ENCODE measurements at places on chromosomes 16 and 17.

GRCh38 chr17:40671282-40671681 is 6.3 kb upstream of the KRT222 start:
- no peaks in the 10 kb centered on the region for H3K4me1 ChIP-seq
- DNase-seq: no peak
- H3K4me3 ChIP-seq: no peak overlapping the region
- no peaks in the 10 kb centered on the region for H3K36me3 ChIP-seq

- H3K4me1 ChIP-seq: peaks cover 20% of the 10 kb centered on the region
- H3K27me3 ChIP-seq: no peaks in the 10 kb centered on the region
- H3K4me3 ChIP-seq: no peak overlapping the region
- no peak overlapping the region for H3K27ac ChIP-seq
- no peaks in the 10 kb centered on the region for H3K36me3 ChIP-seq
These were observed 11.8 kb downstream of the C16orf74 start for GRCh38 chr16:85738923-85739715.

DNA sequence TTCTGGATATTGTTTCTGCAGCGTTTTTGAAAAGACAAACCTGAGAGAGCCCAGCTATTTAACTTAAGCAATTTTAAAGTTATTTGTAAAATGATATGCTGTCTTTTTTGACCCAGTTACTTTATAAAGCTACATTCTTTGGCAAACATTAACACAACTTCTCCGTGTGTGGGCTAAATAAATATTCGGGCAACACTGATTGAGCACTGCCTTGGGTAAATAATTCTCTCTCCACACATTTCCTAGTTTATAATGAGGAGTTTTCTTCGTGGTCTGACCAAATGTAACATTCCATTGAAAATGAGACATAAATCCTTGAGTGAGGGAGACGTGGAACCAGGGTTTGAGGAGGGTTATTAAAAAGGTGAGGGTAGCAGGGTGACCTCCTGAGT is 142.8 kb downstream of the WWOX start:
- H3K36me3 ChIP-seq: no peaks in the 10 kb centered on the region
- H3K4me1 ChIP-seq: peaks cover 3% of the 10 kb centered on the region
- no peak overlapping the region for H3K27ac ChIP-seq

GRCh38 chr16:90018652-90019542 is at the start of gene DBNDD1:
Gene DBNDD1 (minus strand): TSS chr16:90019456. CDS start chr16:90019341, 115 bp downstream.
- peaks cover 25% of the 10 kb centered on the region for H3K4me1 ChIP-seq
- H3K4me3 ChIP-seq: peak within 1 kb of the TSS; percentile 58
- no peaks in the 10 kb centered on the region for H3K36me3 ChIP-seq
- peaks cover 18% of the 10 kb centered on the region for H3K27me3 ChIP-seq
- no peak within 1 kb of the TSS for H3K27ac ChIP-seq
- DNase-seq: no peak

- H3K27me3 ChIP-seq: no peaks in the 10 kb centered on the region
- peaks cover 51% of the 10 kb centered on the region for H3K4me1 ChIP-seq
- no peak overlapping the region for H3K4me3 ChIP-seq
- peaks cover 8% of the 10 kb centered on the region for H3K36me3 ChIP-seq
- no peak for DNase-seq
These were observed 2.9 kb downstream of the PHKB start for GRCh38 chr16:47463771-47464624.

All from common myeloid progenitor, CD34-positive (primary cell).